Activated CD4-positive, alpha-beta T cell treated with anti-CD3 and anti-CD28 coated beads for 4 hours (primary cell): ENCODE measurements at places on chromosomes 6 and 20.

GRCh38 chr6:169324086-169324485, 70.4 kb upstream of the THBS2 start:
- DNase-seq, result no peak

DNA sequence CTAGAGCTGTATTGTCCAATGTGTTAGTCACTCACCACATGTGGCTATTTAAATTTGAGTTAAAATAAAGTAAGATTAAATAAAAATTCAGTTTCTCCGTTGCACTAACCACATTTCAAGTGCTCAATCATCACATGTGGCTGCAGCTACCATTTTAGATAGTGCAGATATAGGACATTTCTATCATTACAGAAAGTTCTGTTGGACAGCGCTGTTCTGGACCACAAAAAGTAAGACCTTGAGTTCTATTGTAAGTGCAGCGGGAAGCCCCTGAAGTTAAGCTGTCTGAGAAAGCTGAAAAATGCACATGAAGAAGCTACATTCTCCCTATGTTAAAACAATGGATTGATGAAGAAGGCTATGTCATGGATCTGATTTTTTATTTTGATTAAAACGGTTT, 1.1 kb downstream of the ORC3 start:
- no peak for DNase-seq

GRCh38 chr6:157380458-157380778, 572 bp upstream of the ZDHHC14 start:
- no peak for DNase-seq

DNA sequence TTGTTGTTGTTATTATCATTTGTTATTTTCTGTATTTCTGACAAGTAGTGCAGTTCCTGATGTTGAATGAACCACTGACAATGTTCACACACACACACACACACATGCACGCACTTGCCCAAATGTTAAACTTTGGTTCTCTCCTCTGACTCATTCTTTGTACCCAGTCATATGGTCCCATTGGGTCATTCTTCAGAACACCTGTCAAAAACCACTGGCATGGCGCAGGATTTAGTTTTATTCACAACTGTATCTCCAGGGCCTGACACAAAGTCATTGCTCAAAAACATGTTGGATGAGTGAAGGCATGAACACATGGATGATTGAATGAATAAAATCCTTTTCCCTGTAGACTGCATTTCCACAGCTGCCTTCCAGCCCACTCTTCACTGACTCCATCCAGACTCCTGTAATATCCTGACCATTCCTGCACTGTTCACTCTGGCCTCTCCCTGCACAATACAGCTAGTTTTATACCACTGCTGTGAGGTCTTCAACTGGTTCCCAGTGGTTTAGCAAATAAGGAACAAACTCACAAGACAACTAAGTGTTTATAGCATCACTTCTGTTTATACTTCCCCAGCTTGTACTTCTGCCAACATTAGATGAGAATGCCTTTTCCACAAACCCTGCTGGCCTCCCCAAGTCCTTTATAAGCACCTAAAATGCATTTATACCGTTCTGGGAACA, 6.9 kb upstream of the CST11 start:
- no peak for DNase-seq

DNA sequence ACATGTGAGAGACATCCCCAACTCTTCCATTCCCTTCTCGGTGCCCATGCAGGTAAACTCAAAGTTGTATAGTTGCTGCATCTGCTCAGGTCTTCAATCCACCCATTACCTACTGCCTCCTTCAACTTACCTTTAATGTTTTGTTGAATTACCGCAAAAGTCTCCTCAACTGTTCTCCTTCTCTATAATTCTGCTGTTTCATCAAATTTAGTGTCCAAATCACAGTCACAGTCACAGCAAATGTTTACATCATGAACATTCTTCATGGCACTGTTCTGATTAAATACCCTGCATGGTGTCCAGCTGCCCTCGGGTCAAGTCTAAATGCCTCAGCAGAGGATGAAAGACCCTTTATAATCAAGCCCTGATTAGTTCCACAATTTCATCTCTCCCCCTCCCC, 130.1 kb downstream of the IPCEF1 start:
- DNase-seq, result no peak

DNA sequence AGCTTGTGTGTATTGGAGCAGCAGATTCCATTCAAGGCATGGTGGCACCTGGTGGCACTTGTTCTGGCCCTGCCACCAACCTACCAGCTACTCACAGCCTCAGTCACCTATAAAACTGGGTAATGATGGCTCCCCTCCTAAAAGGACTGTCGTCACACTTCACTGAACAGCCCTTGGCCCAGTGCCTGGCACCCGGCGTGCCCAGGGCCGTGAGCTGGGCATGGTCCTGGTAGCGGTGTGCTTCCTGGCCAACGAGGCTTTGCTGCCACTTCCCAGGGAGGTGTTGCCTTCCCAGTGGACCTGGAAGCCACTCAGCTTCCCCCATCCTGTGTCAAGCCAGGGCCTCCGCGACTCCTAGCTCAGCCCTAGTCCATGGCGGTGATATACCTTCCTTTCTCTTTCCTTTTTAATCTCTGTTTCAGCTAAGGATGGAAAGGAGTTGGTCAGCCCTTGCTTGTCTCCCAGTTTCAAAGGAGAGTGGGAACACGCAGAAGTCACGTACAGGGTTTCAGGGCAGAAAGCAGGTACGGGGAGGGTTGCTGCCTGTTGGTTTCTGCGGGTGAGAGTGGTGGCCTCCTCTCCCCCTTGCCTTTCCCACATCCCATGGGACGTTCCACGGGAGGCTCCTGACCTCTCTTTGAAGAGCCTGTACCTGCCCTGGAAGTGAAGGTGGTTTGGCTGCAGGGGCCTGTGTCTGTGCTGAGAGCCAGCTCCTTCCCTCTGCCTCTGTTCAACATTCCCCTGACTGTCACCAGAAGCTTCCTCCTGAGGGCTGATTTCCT, 25.5 kb downstream of the ENTPD6 start:
- DNase-seq, result no peak

- peak; percentile 36 for DNase-seq
Measured at GRCh38 chr6:135087803-135088202, 33.2 kb upstream of the HBS1L start.

DNA sequence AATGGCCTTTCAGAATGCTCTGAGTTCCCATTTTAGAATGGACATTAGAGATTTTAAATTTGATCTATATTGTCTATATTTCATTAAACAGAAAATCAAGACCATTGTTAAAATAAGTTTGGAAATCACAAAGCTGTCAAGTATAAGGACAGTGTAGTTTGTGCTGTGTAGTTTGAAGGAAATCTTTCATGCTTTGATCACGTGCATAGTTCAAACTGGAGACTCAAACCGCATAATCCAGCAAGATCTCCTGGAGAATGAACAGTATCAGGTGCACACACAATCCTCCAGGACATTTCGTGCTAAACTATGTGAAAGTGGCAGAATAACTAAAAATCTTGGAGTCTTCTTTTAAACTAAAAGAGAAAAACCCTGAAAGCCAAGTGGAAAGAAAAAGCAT, 60.8 kb upstream of the TBXT start:
- no peak for DNase-seq

GRCh38 chr20:61922411-61922810, 143.3 kb downstream of the TAF4 start:
- DNase-seq, result no peak
